Thoracic aorta (tissue), 2 donors: ENCODE measurements at places on chromosomes 2 and 18.

- DNase-seq, result no peak
These were observed 108.0 kb upstream of the HAAO start for GRCh38 chr2:42900289-42900891.

DNA sequence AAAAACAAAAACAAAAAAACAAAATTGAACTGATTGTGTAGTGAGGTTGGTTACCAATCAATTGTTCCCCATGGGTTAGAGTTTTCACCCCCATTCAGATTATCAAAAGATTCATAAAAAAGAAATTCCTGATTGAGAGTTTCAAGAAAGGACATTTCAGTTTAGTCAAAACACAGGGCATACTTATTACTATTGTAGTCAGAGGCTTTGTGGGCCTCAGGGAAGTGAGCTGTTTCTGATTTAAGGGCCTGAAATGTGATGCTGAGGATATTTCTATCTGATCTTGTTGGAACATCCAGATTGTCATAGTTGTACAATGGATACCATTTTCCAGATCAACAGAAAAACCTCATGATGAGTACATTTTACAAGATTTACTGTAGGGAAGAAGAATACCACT lies 368.1 kb upstream of the NETO1 start:
- no peak for DNase-seq

DNA sequence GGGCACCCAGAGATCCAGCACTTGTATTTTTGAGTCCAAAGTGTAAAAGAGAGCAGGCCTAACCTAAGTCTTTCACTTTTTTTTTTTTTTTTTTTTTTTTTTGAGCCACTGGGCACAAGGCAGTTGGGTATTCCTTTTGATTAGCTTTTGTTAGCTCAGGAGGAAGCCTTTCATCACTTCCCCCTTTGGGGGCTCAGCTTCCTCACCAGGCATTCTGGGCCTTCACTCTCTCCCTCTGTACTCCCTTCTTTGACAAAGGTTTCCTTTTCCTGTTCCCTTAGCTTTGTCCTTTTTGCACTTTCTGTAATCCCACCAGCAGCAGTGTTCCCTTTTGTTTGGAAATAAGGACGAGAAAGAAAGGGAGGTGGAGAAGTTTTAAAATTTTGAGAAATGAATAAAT lies 88.2 kb downstream of the PKP4 start:
- no peak for DNase-seq

GRCh38 chr18:60259052-60259681 lies 113.4 kb downstream of the MC4R start:
- DNase-seq, result no peak
